Tibial nerve (tissue), 4 donors: ENCODE measurements at places on chromosomes 16 and 17.

- DNase-seq: no peak
Measured at GRCh38 chr17:16383216-16383615, 2.3 kb downstream of the UBB start.

GRCh38 chr17:20924306-20924705 is 118.5 kb downstream of the USP22 start:
- DNase-seq: no peak

- no peak for DNase-seq
Measured at GRCh38 chr16:12229759-12230594, 253.4 kb downstream of the SNX29 start.

- no peak for DNase-seq
Measured at GRCh38 chr16:85986931-85987749, 88.2 kb downstream of the IRF8 start.

DNA sequence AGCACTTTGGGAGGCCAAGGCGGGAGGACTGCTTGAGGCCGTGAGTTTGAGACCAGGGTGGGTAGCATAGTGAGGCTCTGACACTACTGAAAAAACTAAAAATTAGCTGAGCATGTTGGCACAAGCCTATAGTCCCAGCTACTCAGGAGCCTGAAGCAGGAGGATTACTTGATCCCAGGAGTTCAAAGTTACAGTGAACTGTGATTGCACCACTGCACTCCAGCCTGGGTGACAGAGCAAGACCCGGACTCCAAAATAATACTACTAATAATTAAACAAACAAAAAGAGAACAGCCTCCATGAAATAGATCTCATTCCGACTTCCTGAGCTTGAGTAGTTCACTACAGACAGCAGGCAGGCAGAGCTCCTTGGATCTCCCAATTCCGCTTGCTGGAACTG is 2.7 kb upstream of the RBBP6 start:
- no peak for DNase-seq

DNA sequence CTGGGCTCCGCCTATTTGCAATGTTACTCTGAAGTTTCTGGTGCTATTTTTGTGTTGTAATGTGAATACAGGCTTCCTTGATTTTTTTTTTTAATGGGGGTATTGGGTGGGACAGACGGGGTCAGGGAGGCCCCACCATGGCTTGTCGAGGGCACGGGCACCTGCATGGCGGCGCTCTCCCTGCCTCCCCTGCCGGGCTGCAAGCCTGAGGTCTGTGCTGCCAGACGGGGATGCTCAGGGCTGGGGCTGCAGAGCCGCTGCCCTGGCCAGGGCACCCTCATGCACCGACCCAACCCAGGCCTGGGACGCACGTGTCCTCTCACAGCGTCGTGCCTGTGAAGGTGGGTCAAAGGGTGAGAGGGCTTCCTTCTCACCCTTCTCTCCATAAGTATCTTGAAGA is 13.0 kb upstream of the ZFPM1 start:
- DNase-seq: no peak

DNA sequence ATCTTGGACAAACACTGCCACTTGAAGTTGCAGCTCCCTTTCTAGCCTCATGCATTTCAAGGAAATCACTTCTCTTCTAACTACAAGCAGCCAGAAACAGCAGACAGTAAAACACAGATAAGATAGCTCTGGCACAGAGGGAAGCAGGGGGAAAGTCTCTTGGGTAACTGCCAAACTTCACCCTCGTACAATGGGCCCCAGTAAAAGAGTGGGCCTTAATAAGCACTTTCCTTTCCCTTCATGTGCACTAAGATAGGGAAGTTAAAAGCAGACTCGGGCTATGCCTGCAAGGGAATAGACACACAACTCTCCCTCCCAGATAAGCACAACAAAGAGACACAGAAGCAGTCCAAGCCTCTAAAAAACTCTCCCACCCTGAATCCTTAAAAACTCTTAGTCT is 4.2 kb upstream of the KRTAP4-5 start:
- DNase-seq: no peak

- DNase-seq: no peak
Measured at GRCh38 chr17:69333561-69333960, 6.6 kb upstream of the ABCA5 start.

GRCh38 chr17:19958023-19958422 is 19.6 kb downstream of the AKAP10 start:
- DNase-seq: no peak

DNA sequence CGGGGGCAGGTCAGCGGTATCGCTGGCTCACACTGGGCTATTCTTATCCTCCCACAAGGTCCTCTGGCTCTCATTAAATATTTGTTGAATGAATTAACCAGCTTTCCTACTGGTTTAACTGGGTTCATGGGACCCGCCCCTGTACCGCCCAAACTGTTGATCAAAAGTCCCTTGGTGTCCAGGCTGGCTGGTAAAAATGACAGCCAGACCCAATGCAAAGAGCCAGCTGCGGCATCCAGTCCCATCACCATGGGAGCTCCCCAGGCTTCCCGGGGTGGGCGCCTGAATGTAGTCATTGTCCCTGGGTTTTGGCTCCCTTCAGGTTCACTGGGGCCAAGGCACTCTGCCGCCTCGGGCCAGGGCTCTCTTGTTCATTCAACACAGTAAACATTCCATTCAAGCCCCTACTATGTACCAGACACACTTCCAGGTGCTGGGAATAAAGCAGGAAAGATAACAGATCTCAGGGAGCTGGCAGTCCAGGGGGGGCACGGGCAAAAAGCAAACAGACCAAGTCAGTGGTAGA is 11.7 kb upstream of the ATP2C2 start:
- peak; percentile 28 for DNase-seq

DNA sequence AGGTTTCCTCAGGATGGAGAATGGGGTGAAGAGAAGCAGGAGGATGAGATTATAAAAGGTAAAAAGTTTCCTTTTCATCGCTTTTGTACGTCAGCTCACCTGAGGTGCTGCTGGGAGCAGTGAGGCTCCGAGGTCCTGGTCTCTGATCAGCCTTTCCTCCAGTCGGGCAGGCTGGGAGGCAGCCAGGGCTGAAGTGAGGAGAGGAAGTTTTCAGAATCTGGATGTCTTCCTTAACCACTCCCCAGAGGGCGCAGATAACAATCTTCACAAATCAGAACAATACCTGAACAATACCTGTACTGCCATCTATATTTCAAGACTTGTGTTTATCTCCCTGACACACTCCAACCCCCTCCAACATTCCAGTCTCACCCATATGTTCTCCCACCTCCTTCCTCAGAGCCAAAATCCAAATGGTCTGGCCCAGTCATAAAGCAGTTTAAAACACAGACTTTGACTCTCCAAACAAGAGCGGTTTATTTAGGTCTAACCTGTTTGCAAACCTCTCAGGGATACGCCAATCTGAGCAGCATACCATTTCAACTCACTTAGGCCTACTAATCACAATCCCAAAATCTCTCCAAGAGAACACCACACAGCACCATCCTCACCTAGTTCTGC is 6.8 kb downstream of the ZNF18 start:
- no peak for DNase-seq

DNA sequence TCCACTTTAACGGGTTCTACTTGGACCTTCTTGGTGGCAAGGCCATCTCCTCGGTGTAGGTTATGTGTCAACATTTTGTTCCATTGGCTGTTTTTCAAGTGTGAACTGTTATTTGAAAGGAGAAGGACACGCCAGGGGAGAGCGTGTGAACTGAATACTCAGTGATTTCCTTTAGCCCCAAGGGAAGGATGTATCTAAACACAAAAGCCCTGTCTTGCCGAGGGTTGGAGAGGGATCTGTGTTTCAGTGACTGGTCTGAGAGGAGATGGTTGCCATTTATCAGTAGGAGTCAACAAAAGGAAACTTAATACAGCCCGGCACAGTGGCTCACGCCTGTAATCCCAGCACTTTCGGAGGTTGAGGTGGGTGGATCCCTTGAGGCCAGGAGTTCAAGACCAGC is 50.0 kb downstream of the USP10 start:
- no peak for DNase-seq

- no peak for DNase-seq
Measured at GRCh38 chr16:4322121-4323052, 6.5 kb downstream of the GLIS2 start.

- no peak for DNase-seq
Measured at GRCh38 chr17:32794533-32795246, 82.2 kb downstream of the MYO1D start.

DNA sequence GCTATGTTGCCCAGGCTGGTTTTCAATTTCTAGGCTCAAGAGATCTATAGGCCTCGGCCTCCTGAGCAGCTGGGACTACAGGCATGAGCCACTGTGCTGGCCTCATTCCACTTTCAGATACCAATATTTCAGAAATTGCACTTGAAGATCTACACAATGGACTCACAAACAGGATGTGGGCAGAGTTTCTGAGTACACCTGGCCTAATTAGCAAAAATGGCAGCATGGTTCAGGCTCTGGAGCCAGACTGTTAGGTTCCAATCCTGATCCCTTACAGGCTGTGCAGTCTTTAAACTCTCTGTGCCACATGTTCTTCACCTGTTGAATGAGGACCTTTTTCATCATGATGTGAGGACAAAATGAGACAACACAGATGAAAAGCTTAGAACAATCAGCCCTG is 32.2 kb downstream of the RNF157 start:
- no peak for DNase-seq

DNA sequence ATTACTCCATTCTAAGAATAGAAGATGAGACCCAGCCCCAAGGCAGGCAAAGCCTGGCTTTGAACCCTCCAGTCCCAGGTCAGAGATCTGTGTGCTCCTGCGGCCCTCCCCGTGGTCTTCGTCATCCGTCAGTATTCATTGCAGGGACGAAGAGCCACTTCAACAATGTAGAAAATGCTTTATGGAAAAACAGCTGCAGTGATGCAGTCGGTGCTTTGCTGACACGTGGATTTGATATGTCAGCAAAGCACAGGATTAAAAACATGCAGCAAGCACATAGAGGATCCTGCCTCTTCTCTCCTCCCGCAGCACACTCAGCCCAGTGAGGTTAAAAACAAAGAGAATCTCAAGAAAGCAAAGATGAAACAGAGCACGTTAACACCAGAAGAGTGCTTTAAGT is 117.1 kb upstream of the AXIN2 start:
- DNase-seq: no peak

DNA sequence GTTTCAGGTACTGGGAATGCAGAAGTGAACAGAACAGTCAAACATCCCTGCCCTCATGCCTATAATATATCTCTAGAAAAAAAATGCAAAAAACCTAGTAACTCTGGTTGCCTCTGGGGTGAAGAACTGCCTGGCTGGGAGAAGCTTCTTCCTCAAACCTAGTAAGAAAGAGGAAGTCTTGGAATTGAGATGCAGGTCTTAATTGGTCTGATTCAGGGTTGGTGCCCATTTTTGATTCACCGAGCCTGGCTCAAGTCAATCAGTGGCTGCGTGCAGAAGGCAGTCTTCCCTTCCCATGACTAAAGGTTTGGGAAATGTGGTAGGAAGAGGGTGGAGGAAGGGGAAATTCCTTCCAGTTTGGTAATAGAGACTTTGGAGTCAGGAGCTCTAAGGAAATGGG is 22.4 kb downstream of the CDRT15 start:
- no peak for DNase-seq

GRCh38 chr17:19753051-19753509 is 5.0 kb upstream of the ALDH3A1 start:
- no peak for DNase-seq

DNA sequence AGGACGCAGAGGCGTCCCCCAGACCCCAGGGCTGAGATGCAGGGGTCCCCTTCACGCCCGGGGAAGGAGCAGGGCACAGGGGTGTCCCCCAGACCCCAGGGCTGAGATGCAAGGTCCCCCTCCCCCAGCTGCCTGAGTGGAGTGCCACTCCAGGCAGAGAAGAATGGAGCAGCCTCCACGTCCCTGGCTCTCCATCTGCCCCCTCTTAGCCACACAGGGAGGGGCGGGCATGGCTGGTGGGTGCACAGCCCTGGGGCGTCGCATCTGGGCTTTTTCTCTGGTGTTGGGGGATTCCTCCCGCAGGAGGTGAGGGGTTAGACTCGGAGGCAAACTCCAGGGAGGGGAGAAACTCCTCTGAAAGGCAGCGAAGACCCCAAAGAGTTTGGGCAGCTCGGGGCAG is 17.5 kb downstream of the CIBAR2 start:
- DNase-seq: no peak

- no peak for DNase-seq
Measured at GRCh38 chr17:31379597-31380205, 11.8 kb upstream of the RAB11FIP4 start.

DNA sequence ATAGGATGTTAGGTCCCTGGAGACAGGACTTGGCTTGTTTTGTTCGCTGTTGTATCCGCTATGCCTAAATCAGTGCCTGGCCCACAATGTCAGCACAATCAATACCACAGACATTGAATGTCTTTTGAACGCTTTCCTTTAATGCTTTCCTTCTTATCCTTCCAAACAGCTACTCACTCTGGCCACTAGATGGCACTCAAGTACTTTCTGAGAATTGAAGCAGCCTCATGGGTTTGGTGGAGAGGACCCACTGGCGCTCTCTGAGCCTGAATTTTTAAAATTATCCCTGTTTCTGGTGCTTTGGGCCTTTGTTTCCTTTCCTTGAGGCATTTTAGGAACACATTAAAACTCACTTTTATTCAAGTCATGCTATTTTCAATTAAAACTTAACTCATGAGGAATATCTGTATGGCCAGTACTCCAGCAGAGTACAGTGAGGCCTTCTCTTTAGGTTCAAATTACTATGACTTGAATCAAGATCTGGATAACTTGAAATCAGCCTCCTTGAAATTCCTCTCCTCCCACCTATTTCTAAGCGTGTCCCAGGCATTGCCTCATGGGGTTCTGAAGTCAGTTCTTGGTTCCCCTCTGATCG is 3.2 kb upstream of the NLRP1 start:
- DNase-seq: no peak

DNA sequence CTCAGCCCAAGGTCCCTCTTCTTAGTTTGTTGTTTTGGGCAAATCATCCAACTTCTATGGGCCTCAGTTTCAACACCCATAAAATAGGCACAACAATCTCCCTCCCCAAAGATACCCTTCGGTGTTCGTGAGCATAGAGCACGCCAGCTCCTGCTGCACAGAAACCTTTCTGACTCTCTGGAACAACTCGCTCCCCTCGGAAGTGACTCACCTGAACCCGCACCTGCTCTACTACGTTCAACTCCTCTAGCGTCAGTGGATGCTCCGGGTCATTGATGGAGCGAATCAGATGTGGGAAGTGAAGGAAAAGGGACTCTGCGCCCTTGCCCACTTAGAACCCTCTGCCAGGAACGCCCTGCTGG is 445 bp downstream of the CIAO2B start:
- DNase-seq: no peak

- no peak for DNase-seq
Measured at GRCh38 chr17:31548709-31549108, 157.2 kb downstream of the RAB11FIP4 start.

DNA sequence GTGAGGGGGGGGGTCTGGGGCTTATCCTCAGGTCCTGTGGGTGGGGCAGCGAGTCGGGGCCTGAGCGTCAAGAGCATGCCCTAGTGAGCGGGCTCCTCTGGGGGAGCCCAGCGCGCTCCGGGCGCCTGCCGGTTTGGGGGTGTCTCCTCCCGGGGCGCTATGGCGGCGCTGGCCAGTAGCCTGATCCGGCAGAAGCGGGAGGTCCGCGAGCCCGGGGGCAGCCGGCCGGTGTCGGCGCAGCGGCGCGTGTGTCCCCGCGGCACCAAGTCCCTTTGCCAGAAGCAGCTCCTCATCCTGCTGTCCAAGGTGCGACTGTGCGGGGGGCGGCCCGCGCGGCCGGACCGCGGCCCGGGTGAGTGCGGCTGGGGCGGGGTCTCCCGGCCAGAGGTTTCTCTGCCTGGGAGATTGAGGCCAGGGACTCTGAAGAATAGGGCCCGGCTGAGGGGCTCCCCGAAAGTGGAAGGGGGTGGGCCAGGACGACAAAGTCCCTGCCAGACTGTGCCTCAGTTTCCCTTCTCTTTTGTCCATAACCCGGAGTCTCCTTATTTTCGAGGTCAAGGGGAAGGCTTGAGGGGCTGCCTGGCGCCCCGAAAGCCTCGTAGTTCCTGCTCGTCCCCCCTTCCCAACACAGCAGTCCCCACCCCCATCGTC is at the start of gene FGF11:
Gene FGF11, plus strand, starts transcription at position 51 of the 651 bp plus-strand sequence. Its CDS starts 109 bp downstream, at position 160.
- no peak for DNase-seq
